ENCODE measurements at places on chromosomes 12 and 14.

GRCh38 chr14:25394356-25394755 is 344.4 kb upstream of the STXBP6 start:
- DNase-seq: no peak

- DNase-seq: no peak
Measured at GRCh38 chr12:94560431-94561221, 89.7 kb downstream of the TMCC3 start.

GRCh38 chr14:102913341-102914211 is 8.9 kb upstream of the AMN start:
- DNase-seq: no peak

DNA sequence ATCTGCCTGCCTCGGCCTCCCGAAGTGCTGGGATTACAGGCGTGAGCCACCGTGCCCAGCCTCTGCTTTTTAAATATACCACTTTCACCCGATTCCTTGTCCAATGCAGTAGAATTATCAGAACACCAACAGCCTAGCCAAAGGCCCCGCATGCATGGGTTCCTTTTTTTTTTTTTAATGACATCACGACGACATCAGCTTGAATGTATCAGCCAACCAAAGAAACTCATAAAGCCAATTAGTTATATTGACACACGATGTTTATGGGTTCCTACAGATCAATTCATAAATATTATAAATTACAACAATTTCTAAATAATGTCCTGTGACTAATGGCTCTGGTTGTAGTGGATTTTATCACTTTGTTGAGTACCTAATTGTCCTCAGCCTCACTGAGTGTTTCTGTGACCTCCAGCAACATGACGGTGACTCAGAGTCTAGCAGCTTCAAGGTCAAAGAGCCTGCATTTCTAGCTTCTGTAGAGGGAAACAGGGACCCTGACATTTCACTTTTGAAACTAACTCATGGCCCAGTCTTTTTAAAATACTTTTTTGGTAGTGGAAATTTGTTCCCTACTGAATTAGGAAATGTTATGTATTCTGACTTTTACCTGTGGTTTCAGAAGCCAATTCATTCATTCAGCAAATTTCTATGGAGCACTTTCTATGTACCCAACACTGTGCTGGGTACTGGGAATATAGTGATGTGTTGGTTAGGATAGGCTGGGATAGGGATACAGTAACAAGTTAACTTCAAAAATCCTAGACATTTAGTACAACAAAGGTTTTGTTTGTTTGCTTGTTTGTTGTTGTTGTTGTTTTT is 144.1 kb downstream of the SUDS3 start:
- no peak for DNase-seq

GRCh38 chr14:35503646-35504045 is 30.3 kb upstream of the INSM2 start:
- no peak for DNase-seq

Data from stimulated activated CD8-positive, alpha-beta memory T cell treated with anti-CD3 and anti-CD28 coated beads, Interleukin-2, amount 100 ng/mL, for 1 hour (primary cell).